Bronchial smooth muscle cell (primary cell): ENCODE measurements at places on chromosomes 12 and 14. TPM values are rescaled to one million over a fixed set of nuclear protein-coding genes. Genes with fewer than 3 reads are reported as not detected.

Gene GRIP1
- total RNA-seq, result 0.60 TPM in 1 of 2 replicates, not detected in the other

Gene LUM
- total RNA-seq, result 359 and 496 TPM in 2 replicates

Gene KRT7
- total RNA-seq, result 2.7 and 4.7 TPM in 2 replicates

Gene LRRC10
- not detected in 2 replicates for total RNA-seq

Gene OTX2
- total RNA-seq, result not detected in 2 replicates

Gene PRB2
- total RNA-seq, result not detected in 2 replicates

Gene CDCA3
- 1.2 and 3.0 TPM in 2 replicates for total RNA-seq

Gene C12orf56
- total RNA-seq, result 1.3 and 3.4 TPM in 2 replicates
